ENCODE measurements at places on chromosomes 3 and 15. TPM values are rescaled to one million over a fixed set of nuclear protein-coding genes. Genes with fewer than 3 reads are reported as not detected.

DNA sequence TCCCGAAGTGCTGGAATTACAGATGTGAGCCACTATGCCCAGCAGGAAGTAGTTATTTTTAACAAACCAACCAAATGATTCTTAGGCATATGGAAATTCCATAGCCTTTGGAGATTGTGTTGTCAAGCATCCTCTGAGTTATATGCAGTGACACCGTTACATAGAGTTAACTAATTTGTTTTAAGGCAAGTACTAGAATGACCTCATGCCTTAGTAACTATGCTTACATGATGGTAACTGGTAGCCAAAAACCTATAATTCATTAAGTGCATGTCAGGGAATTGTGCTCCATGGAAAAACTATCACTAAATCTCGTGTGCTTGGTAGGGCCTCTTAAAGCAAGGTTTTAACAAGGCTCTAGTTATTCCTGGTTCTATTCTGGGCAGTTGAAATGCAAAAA is 392.8 kb downstream of the TUSC7 start:
- H3K4me3 ChIP-seq: no peak overlapping the region
- no peaks in the 10 kb centered on the region for H3K4me1 ChIP-seq
- H3K27me3 ChIP-seq: no peaks in the 10 kb centered on the region

Gene NTRK3
- 25.5 TPM for total RNA-seq

Gene SERPINI1
- total RNA-seq: 9.5 TPM

DNA sequence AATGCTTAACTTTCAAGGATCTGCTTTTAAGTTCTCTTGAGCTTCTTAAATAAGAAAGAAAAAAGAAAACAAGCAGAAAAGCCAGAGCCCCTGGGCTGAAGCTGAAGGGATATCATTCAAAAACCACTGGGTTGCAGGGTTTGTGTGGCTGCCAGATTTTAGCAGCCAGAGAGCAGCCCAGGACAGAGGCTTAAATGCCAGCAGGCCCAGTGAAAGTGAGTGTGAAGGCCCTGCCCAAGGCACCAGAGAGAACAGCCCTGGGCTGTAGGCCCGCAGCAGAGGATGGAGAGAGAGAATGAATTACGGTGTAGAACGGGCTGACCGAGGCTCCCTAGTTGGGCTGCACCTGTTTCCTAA is 106.3 kb upstream of the BOC start:
- no peaks in the 10 kb centered on the region for H3K4me1 ChIP-seq
- no peak overlapping the region for H3K27ac ChIP-seq
- DNase-seq: no peak
- H3K4me3 ChIP-seq: no peak overlapping the region

Gene FAM3D
- 0.60 TPM for total RNA-seq

- no peak overlapping the region for H3K27ac ChIP-seq
- no peaks in the 10 kb centered on the region for H3K27me3 ChIP-seq
- DNase-seq: no peak
Observed at GRCh38 chr3:162141272-162141791, 644.7 kb downstream of the OTOL1 start.

Gene ARHGAP31
- 28.7 TPM for total RNA-seq

- H3K4me3 ChIP-seq: no peak overlapping the region
- peaks cover 19% of the 10 kb centered on the region for H3K4me1 ChIP-seq
- H3K27ac ChIP-seq: no peak overlapping the region
- DNase-seq: no peak
- peaks cover 46% of the 10 kb centered on the region for H3K36me3 ChIP-seq
Observed at GRCh38 chr3:69174871-69175737, 52.7 kb upstream of the LMOD3 start.

GRCh38 chr3:98573181-98573728 is 20.2 kb downstream of the CPOX start:
- no peaks in the 10 kb centered on the region for H3K4me1 ChIP-seq
- H3K27me3 ChIP-seq: no peaks in the 10 kb centered on the region
- no peak overlapping the region for H3K4me3 ChIP-seq
- no peak for DNase-seq

Gene IGF2BP2
- total RNA-seq: 26.9 TPM

Gene APOD
- 24.4 TPM for total RNA-seq

DNA sequence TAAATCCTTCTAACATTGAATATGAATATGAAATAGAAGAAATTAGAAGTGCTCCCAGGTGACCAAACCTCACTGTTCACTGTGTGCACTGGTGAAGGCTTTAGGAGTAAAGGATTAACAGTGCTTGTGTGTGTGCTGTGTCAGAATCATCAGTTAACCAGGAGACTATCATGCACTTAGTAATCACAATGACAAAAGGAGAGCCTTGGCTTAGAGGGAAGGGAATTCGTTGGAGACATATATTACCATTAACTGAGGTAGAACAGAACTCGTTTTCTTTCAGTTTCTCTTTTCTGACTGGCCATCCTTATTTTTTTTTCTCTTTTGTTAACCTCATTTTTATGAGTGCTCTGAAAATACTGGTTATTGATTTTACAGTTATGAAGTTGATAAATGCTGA is 213.3 kb upstream of the GBE1 start:
- no peaks in the 10 kb centered on the region for H3K4me1 ChIP-seq
- no peak for DNase-seq
- H3K4me3 ChIP-seq: no peak overlapping the region
- H3K36me3 ChIP-seq: no peaks in the 10 kb centered on the region
- no peaks in the 10 kb centered on the region for H3K27me3 ChIP-seq

DNA sequence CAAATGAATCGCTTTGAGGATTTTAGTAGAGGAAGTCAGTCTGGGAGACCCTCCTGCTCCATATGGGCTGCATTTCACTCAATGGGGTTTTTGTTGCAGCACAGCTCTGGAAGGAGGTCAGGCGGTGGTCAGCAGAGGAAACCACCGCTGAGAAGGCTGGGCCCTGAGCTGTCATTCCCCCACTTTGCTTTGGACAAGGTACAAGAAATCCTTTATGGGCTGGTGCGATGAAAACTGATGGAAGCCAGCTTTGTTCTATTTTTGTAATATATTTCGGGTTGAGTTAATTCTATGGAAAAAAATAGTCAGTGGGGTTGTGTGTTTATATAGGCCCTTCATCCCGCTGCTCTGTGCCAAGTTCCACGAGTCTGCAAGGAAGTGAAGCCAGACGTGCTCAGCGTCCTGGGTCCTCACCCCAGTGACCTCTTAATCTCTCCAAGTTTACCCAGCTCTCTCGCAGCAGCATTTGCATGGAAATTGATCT is 157.1 kb upstream of the TMC3 start:
- no peaks in the 10 kb centered on the region for H3K36me3 ChIP-seq
- H3K4me1 ChIP-seq: no peaks in the 10 kb centered on the region
- peak; percentile 59 for DNase-seq
- no peaks in the 10 kb centered on the region for H3K27me3 ChIP-seq

DNA sequence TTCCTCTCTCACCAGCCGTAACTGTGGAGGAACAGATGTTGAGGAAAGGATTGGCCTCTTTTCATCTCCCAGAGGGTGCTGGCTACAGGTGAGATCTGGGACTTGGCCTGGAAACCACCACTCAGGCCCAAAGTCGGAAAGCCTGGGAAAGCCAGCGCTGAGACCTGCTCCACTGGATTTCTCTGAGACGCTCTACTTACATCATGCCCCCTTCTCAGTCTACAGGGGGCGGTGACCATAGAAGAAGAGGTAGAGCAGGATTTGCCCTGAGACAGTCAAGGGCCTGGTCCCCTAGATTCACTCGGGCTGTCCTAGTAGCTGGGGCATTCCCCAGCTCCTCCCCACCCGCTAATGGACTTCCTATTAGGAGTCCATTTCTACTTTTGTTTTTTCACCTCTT is 80.9 kb downstream of the C3orf38 start:
- no peaks in the 10 kb centered on the region for H3K36me3 ChIP-seq
- H3K4me1 ChIP-seq: no peaks in the 10 kb centered on the region
- H3K27ac ChIP-seq: no peak overlapping the region

GRCh38 chr3:176505878-176506621 is 691.2 kb downstream of the TBL1XR1 start:
- H3K36me3 ChIP-seq: no peaks in the 10 kb centered on the region
- no peak overlapping the region for H3K27ac ChIP-seq
- DNase-seq: no peak
- H3K4me3 ChIP-seq: no peak overlapping the region
- H3K4me1 ChIP-seq: no peaks in the 10 kb centered on the region

GRCh38 chr15:80577552-80578205 is 117.4 kb upstream of the ABHD17C start:
- no peaks in the 10 kb centered on the region for H3K4me1 ChIP-seq
- H3K27me3 ChIP-seq: no peaks in the 10 kb centered on the region
- peak; percentile 3 for DNase-seq
- H3K4me3 ChIP-seq: no peak overlapping the region
- H3K27ac ChIP-seq: no peak overlapping the region

DNA sequence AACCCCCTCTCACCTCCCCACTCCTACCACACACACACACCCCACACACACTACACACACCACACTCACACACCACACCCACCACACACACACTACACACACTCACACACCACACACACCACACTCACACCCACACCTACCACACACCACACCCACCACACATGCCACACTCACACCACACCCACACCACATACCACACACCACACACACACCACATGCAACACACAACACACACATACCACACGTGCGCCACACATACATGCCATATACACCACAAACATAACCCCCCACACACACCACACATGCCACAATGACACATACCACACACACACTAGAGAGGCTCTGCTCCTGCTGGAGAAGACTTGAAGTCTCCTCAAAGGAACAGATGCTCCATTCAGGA is 5.9 kb upstream of the ITPKA start:
- no peak overlapping the region for H3K4me3 ChIP-seq
- H3K4me1 ChIP-seq: peaks cover 7% of the 10 kb centered on the region
- H3K27ac ChIP-seq: no peak overlapping the region
- H3K27me3 ChIP-seq: no peaks in the 10 kb centered on the region

GRCh38 chr15:49066372-49066771 is 20.1 kb upstream of the SECISBP2L start:
- DNase-seq: no peak
- H3K27me3 ChIP-seq: no peaks in the 10 kb centered on the region

- H3K27me3 ChIP-seq: no peaks in the 10 kb centered on the region
- no peak overlapping the region for H3K4me3 ChIP-seq
- no peak for DNase-seq
Observed at GRCh38 chr3:45991341-45991740, 4.3 kb downstream of the FYCO1 start.

GRCh38 chr3:155462672-155463071 is 169.2 kb upstream of the STRIT1 start:
- no peaks in the 10 kb centered on the region for H3K36me3 ChIP-seq
- DNase-seq: no peak
- no peak overlapping the region for H3K27ac ChIP-seq
- H3K4me1 ChIP-seq: no peaks in the 10 kb centered on the region
- H3K4me3 ChIP-seq: no peak overlapping the region
- no peaks in the 10 kb centered on the region for H3K27me3 ChIP-seq

DNA sequence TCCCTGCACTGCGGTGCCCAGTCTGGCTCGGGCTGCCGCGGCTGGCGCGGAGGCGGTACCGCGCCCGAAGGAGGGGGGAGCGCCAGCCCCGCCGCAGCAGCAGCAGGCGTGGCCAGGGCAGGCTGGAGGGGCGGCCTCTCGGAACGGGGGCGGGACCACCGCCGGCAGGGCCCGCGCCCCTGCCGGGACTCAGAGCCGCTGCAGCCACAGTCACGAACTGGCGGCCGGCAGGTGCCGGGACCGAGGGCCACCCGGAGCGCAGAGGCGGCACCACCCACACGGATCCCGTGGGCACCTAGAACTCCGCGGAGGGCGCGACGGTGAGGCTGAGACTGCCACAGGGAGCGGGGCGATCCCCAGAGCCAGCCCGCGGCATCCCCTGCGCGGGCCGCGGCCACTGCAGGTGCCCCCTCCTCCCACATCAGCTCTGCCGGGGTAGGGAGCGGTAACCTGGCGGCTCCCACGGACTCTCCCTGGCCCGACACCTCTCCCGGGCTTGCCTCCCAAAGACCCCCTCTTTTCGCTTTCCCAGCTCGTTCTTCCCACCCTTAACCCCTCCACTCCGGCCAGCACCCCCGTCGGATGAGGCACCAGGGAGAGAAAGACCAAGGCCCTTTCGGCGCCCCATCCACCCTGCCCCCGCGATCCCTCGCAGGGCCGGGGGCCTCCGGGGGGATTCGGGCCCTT is at the start of gene VWA5B2:
TSS of gene VWA5B2 (plus strand) at position 192 of the 687 bp plus-strand sequence. CDS start 944 bp downstream, outside the sequence.
- peak; percentile 83 for DNase-seq
- peaks cover 21% of the 10 kb centered on the region for H3K27me3 ChIP-seq
- peaks cover 14% of the 10 kb centered on the region for H3K4me1 ChIP-seq
- H3K4me3 ChIP-seq: peak within 1 kb of the TSS; percentile 20

Data from kidney (tissue), 22 donors.